ENCODE measurements at places on chromosomes 11 and 22. TPM values are rescaled to one million over a fixed set of nuclear protein-coding genes. Genes with fewer than 3 reads are reported as not detected.

DNA sequence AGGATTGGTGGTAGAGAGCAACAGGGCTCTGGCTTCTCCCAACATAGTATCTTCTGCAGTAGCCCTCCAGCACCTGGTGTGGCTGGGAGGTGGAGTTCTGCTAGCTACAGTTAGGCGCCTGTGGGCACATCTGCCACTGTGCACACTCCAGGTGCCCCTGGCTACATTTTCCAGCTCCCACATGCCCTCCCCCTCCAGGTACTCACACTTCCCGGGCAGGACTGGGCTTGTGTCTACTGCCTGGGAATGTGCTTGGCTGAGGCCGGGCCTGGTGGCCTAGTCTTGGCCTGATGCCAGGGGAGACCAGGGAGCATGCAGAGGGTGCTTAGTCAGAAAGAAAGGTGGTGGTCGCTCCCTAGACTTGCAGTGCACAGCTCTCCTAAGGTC, 15.8 kb downstream of the PHLDB1 start:
- no peak for DNase-seq

DNA sequence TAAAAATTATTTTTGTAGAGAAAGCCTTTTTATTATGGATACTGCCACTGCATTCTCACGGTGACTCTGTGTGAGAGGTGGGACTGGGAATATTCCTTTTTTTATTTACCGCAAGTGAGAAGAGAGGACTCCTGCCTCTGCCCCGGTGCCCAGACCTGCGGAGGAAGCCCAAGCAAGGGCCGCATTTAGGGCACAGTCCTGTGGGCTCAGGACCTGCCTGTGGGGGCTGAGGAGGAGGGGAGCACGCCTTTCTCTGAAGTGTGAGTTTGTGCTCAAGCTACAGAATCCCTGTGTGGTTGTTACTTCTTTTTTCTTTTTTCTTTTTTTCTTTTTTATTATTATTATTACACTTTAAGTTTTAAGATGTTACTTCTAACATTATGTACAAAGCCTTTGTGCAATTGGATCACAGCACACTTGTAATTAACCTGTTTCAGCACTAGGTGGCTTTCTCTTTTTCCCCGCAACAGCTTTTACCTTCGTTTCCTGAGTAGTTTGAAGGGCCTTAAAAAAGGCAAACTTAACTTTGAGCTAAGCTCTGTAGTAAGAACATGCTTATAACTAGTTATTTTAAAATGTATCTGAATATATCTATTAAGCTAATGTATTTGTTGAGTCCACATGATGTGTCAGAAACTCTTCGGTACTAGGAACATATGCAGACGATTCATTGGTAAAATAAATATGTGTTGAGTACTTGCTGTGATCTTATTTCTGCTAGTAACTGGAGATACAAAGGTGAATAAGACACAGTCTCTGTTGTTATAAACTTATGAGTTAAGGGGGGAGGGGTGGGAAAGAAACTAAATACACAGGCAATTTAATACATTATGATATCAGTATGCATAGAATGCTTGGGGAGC, 18.3 kb downstream of the AMOTL1 start:
- DNase-seq, result no peak

DNA sequence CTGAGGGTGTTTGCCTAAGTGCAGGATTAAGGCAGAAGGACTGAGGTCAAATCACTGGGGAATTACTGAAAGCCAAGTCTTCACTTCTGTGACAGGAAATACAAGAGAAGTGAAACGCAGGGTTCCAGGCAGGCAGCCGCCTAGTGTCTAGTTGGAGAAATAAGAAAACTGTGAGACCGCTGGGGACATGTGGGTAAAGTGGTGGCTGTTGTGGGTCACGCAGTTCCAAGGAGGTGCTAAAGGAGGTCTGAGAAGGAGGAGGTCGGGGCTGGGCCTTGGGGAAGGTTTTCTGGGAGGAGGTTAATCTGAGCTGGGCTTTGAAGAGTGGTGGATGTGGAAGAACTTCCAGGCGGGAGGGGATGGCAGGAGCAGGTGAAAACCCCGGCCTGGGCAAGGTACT, 11.2 kb downstream of the MCM5 start:
- no peak for DNase-seq

DNA sequence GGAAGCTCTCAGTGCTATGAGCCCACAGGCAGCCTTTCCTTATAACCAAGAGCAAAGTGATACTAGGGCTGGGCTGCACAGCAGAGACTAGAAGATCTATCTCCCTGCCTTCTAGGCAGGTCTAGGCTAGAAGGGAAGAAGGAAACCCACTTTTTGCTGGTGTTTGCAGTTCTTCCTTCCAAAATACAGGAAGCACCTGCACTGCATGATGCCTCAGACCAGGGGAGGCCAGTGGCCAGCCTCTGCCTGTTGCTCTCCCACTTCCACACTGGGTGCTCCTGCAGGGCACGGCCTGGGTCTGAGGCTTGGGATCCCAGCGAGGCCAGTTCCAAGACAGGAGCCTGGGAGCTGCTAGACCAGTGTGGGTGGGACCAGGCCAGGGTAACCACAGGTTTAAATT, 6.0 kb upstream of the UCP3 start:
- no peak for DNase-seq

- DNase-seq, result no peak
These were observed 86.5 kb upstream of the CLDN5 start for GRCh38 chr22:19610518-19611253.

DNA sequence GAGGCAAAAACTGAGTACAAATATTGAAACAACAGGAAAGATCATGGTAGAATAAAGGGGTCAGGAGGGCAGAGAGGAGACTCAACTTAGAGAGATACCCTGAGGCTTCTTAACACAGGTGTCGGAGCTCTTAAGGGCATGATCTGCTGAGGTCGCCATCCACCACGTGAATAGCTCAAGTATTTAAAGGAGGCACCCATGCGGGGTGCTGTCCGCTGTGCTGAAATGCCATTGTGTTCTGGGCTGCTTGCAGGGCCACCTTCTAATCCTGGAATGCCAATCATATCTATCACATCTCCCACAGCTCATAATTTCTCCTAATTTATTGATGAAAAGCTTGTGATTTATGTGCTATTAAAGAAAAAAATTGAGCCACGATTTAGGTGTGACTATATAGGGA, 90.2 kb downstream of the SEZ6L start:
- peak; percentile 4 for DNase-seq

GRCh38 chr11:100546714-100547113, 140.4 kb upstream of the ARHGAP42 start:
- DNase-seq, result no peak

DNA sequence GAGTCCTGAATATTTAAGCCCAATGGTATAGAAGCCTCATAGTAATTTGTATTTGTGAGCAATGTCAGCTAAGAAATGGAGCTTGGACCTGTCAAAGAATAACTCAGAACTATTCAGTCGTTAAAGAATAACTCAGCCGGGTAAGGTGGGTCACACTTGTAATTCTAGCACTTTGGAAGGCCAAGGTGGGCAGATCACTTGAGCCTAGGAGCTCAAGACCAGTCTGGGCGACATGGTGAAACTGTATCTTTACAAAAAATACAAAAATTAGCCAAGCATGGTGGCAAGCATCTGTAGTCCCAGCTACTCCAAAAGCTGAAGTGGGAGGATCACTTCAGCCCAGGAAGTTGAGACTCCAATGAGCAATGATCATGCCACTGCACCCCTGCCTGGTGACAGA, 1526.5 kb downstream of the LRRC4C start:
- no peak for DNase-seq

DNA sequence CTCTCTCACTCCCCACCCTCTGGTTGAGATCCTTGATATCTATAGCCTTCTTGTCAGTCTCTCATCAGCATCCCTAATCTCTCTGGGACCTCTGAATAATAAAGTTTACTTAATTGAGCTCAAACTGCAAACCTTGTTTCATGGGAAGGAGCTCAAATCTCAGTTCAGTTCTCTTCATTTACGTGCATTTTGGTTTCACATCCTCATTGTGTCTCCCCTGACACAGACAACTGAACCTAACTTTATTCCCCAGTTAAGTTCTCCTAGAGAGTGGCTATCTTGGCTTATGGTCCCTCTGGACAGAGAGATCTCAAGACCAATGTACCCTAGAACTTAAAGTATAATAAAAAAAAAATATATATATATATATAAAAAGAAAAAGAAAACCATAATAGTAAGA, 47.3 kb downstream of the NXPE2 start:
- no peak for DNase-seq

- DNase-seq, result no peak
These were observed 33.0 kb downstream of the PTPRJ start for GRCh38 chr11:48013269-48013901.

DNA sequence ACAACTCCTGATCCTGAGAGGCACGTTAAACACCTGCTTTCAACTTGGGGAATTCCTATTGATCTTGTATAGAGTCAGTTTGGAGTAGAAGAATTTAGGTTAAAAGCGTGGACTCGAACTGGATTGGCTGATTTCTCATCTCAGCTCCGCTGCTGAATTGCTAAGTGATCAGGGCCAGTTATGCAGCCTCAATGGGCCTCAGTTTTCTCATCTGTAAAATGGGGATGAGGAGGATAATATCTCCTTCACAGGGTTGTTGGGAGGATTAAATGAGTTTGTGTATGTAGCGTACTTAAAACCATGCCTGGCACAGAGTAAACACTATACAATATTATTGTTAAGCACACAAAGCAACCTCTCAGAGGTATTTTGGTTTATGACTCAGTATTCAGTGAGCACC, 53.2 kb upstream of the HEPHL1 start:
- DNase-seq, result no peak

DNA sequence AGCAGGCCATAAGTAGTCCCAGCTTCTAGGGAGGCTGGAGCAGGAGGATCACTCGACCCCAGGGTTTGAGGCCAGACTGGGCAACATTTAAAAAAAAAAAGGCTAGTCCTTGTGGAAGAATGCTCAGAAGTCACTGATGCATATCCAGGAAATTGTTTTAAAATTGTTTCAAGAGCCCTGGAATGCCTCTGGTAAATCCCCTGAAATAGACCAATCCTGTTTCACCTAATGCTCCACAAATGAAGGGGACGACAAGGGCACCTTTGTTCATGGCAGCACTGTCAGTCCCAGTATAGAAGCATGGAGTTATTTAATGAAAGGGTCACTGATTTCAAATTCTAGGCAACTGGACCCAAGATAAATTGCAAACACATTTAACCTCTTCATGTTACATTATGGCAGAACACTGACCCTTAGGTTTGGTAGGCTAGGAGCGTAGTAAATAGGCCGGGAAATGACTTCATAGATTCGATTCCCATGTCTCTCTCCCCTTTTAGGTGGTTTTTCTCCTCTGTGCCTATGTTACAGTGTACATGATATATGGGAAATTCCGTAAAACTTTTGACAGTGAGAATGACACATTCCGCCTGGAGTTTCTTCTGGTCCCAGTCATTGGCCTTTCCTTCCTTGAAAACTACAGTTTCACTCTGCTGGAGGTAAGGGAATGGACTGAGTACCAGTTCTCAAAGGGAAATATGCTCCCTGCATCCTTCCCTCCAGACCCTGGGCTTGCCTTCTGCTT, 11.4 kb downstream of the KDELR3 start:
- no peak for DNase-seq

The CASP5 gene
- polyA plus RNA-seq, result 0.26 TPM

The GLYAT gene
- not detected for polyA plus RNA-seq

The USP2 gene
- polyA plus RNA-seq, result 5.5 TPM

The BCR gene
- 45.5 TPM for polyA plus RNA-seq

The GLB1L3 gene
- 0.06 TPM for polyA plus RNA-seq

The MS4A12 gene
- polyA plus RNA-seq, result not detected

The ARFGAP2 gene
- polyA plus RNA-seq, result 76.2 TPM

The GDPD5 gene
- 31.0 TPM for polyA plus RNA-seq

The SLC22A9 gene
- 0.60 TPM for polyA plus RNA-seq

The OR6T1 gene
- polyA plus RNA-seq, result not detected

The TTC36 gene
- 0.55 TPM for polyA plus RNA-seq

The PRRG4 gene
- 2.4 TPM for polyA plus RNA-seq

The NR1H3 gene
- 57.9 TPM for polyA plus RNA-seq

All from right lung (tissue), 10 donors.